ENCODE measurements at places on chromosomes 5 and 9. TPM values are rescaled to one million over a fixed set of nuclear protein-coding genes. Genes with fewer than 3 reads are reported as not detected.

GRCh38 chr5:54021431-54022164 is 288.8 kb downstream of the ARL15 start:
- DNase-seq, result no peak

GRCh38 chr9:125549465-125549871 is 157.5 kb downstream of the MAPKAP1 start:
- peak; percentile 54 for DNase-seq

DNA sequence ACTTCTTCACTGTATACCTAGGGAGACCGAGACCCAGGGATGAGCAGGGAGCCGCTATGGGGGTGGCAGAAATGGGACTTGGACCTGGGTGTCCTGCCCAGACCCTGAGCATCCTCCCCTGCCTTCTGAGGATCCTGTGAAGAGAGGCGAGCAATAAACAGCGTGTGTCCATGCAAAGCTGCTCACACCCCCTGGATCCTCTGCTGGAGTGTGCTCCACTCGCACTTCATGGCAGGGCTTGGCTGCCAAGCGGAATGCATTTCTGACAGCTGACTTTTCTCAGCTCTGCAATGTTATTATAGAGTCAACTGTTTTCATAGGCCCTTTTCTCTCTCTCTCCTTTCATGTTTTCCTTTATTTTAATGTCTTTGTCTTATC is 31.0 kb upstream of the ALDH1B1 start:
- DNase-seq, result no peak

GRCh38 chr5:56466136-56466816 is 233.1 kb upstream of the ANKRD55 start:
- no peak for DNase-seq

- DNase-seq, result no peak
These were observed 330.5 kb downstream of the NPR3 start for GRCh38 chr5:33041586-33041985.

- no peak for DNase-seq
These were observed 89.1 kb upstream of the HAND1 start for GRCh38 chr5:154567155-154567554.

DNA sequence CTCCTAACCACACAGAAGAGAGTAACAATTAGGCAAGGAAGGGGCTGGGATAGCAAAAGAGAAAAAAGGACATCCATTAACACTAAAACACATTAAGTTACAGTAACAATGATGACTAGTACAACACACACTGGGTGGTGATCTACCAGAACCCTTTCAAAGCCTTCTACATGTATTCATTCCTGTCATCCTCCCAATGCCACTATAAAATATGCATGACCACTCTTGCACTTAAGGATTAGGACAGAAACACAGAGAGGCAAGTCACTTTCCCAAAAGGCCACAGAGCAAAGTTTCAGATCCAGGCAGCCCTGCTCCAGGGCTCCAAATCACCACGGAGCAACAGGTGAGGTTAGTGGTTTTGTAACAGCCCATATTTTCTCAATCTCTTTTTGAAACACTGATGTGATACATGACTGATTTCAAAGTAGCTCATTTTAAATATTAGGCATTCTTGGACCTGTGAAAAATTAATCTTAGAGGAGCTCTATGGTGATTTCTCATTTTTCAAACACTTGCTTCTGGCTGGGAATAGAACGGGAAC is 86.7 kb downstream of the AUH start:
- no peak for DNase-seq

DNA sequence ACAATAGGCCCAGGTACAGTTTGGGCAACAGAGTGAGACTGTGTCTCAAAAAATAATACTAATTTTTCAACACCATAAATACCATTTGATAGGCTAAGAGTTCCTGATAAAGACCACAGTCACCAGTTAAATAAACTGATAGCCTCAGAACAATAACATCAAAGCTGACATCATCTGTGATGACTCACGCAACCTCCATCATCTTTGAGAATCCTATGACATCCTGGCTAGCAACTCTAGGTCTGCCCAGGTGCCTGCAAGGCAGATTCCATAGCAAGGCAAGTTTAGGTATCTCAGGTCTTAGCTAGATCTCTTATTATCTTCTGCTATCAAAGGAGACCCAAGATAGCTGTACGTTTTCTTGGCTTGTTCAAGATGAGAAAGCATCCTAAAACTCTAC is 30.5 kb upstream of the UBAP2 start:
- DNase-seq, result no peak

The VDAC1 gene
- 37.6 TPM for total RNA-seq

The IL9 gene
- not detected for total RNA-seq

The MAMDC2 gene
- 4.0 TPM for total RNA-seq

The SEMA5A gene
- 40.2 TPM for total RNA-seq

The NR6A1 gene
- total RNA-seq, result 3.3 TPM

The SPOCK1 gene
- 22.4 TPM for total RNA-seq
